ENCODE measurements at places on chromosomes 11 and 22.

DNA sequence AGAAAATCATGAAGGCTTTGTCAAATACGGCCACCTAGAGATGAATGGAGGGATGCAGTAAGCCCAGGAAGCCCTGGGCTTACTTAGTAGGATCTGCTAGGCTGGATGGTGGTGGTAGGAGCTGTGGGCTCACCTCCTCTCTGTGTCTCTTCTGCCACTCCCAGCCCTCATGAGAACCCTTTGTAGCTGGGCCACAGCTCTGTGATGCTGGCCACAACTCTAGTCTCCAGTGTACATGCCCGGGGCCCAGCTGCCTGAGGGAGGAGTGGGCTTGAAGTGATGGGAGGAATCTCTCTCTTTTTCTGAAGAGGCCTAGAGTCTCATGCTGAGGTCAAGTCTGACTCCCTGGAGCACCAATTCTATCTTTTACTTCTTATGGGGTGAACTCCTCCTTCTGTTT lies 32.4 kb upstream of the SYT13 start:
- DNase-seq = no peak

DNA sequence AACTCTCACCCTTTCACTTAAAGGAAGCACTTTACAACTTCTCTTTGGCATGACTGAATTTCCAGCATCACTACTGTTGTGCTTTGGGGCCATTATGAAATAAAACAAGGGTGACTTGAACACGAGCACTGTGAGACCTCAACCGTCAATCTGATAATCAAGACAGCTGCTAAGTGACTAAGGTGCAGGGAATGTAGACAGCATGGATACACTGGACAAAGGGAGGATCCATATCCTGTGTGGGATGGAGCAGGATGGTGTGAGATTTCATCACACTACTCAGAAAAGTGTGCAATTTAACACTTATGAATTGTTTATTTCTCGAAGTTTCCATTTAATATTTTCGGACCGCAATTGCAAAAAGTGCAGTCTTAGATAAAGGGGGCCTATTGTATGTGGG lies 16.1 kb upstream of the EXPH5 start:
- no peak for DNase-seq

DNA sequence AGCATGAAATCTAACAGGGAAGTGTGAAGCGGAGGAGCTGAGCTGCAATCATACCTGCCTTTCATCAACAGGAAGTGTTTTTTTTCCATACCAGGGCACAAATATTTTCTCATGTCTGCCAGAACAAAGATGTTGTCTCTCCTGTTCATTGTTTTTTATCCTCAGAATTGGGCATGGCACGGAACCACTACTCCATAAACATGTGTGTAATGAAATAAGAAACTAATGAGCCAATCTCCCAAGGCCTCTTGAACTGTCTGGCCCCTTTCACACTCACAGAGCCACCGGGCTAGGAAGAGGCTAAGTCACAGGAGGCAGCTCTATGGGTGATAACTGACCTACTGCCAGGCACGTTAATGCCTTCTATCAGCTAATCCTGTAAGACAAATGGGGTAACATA lies 124.4 kb downstream of the ETS1 start:
- no peak for DNase-seq

DNA sequence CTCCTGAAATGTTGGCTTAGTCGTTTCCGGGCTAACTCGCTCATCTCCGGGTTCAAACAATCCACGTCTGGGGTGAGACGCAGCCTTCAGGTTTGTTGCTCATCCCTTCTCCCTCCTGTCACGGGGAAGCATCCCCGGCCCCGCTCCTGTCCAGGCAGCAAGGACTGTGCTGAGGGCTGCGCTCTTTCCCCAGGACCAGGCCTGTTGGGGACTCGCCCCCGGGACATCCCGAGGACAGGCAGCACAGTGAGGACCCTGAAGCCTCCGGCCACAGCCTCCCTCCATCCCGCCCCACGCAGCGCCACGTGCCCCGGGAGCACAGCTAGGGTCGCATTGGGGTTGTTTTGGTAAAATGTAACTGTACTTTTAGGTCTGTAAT lies 252.0 kb downstream of the BRD1 start:
- no peak for DNase-seq

DNA sequence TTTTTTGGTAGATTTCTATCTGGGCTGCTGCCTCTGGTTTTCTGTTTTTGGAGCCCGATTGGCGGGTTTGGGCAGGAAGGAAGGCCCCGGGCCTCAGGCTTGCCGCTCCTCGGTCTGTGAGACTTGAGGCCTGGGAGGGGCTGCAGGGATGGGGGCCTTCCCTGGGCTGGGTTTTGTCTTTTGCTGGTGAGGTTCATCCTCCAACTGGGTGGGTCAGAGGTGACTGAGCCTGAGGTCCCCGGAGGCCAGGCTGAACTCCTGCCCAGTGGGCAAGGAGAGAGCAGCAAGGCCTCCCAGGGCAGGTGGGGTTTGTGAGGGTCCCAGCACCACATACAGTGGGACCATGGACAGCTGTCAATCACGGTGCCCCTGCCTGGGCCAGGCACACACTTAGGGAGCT lies 15.0 kb downstream of the MPPED1 start:
- no peak for DNase-seq

DNA sequence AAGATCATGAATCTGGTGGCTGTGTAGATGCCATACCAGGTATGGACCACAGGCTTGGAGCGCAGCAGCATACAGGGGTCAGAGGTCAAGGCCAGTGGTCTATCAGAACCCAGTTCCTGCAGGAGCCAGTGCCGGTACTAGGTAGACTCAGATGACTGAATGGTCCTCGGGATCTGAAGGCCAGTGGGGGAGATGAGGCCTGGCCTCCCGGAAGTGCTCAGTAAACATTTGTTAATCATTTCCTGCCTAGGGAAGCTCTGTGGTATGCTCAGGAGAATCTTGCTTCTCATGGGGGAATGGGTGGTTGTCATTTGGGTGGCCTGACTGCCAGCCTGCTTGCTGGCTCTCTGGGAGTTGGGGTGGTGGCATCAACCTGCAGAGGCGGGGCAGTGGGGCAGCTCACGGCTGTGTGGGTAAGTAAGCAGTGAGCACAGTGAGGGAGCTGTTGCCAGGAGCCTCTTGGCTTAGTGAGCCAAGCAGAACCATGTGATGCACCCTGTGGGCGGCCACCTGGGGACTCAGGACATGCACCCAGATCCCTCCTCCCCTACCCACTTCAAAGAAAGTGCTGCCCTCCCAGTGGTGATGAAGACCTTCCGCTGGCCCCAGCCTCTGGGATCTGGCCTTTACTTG lies 33.0 kb downstream of the PTPRJ start:
- DNase-seq = no peak

DNA sequence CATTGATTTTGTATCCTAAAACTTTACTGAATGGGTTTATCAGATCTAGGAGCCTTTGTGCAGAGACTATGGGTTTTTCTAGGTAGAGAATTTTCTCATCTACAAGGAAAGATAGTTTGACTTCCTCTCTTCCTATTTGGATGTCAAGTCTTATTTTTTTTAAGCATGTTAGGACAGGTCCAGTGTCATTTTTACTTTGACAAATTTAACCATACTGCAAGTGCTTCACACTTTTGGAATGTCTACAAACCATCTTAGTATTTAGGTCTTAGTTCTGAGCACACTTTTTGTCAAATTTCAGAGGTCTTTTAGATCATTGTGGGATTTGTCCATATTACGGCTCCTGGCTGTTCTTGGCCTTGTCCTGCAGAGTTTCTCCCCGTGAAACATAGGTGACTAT lies 715.2 kb upstream of the RAG2 start:
- no peak for DNase-seq

- no peak for DNase-seq
These were observed 32.0 kb downstream of the LRRC10B start for GRCh38 chr11:61540528-61540927.

DNA sequence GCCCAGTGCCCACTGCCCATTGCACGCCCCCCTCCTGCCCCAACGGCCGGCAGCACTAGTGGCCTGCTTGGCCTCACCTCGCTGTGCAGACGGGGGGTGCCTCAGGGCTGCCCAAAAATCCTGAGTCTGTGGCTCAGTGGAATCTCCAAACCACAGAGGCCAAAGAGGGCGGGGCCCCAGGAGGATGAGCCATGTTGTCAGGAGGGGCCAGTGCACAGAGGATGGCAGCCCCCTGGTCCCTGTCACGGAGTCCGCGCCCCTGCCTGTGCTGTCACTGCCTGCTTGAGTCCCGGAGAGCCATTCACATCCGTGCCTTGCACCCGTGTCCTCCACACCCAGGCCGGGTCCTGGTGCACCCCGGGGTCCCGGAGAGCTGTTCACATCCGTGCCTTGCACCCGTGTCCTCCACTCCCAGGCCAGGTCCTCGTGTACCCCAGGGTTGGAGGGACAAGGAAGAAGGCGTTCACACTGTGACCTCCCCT lies 36.4 kb upstream of the MUC5AC start:
- DNase-seq = no peak

DNA sequence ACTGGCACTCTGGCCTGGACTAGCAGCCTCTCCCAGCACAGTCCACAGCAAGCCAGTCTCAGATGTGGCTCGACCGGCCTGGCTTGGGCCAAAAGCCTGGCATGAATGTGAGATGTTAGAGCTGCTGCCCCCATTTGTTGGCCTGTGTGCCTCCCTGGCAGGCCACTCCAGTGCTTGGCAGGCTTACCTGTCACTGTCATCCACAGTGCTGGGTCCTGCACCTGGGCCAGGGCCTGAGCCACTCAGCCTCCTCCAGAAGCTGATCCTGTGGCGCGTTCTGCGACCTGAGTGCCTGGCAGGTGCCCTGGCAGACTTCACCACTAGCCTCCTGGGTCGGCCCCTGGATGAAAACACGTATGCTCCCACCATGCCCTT lies 36.1 kb downstream of the RRP8 start:
- DNase-seq = no peak

All from foreskin fibroblast (primary cell).